IMR-90 (cell line): ENCODE measurements at places on chromosomes 12 and 14. TPM values are rescaled to one million over a fixed set of nuclear protein-coding genes. Genes with fewer than 3 reads are reported as not detected.

GRCh38 chr12:6603095-6603567 lies 4.0 kb downstream of the CHD4 start:
- peak; percentile 25 for DNase-seq

GRCh38 chr12:107586256-107586970 lies 99.2 kb upstream of the PWP1 start:
- DNase-seq, result no peak

- DNase-seq, result no peak
These were observed 155.3 kb upstream of the FSCB start for GRCh38 chr14:44662250-44662891.

Gene KRT79
- polyA plus RNA-seq, result 0.09 and 0.24 TPM in 2 replicates

Gene TBPL2
- not detected in 2 replicates for polyA plus RNA-seq

Gene HOXC5
- polyA plus RNA-seq, result not detected in 2 replicates

- DNase-seq, result no peak
These were observed 146.3 kb downstream of the MED13L start for GRCh38 chr12:116131176-116131575.

DNA sequence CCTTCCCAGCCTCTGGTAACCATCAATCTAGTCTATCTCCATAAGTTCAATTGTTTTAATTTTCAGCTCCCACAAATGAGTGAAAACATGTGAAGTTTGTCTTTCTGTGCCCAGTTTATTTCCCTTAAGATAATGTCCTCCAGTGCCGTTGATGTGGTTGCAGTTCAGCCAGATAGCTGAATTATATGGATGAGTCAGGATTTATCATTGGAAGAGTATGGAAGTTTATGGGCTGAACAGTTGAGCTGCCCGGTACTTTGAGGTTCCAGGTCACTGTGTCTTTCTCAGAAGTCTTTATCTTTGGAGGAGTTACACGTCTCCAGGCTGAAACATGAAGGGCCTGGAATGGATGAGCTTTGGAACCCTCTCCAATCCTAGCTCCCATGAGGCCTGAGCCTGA lies 120.1 kb downstream of the ASCL4 start:
- DNase-seq, result no peak

Gene MTRFR
- 7.2 and 8.6 TPM in 2 replicates for polyA plus RNA-seq

DNA sequence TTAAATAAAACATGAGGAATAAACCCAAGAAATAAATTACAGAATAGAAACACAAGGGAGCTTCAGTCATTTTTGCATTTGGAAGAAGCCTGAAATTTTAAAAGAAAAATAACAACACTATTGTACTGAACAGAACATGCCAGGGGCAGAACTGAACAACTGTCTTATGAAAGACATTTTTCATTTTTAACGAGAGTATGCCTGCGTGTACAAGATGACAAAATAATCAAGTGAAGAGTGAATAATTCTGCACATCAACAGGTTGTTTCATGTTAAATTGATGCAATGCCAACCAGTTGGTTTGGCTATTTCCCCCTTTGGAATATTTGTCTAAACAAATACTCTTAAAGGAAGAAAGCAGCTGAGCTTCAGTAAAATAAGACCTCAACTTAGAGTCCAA lies 103.3 kb upstream of the BTG1 start:
- no peak for DNase-seq

Gene P2RX2
- not detected in 2 replicates for polyA plus RNA-seq
